ENCODE measurements at places on chromosomes 5 and 9.

DNA sequence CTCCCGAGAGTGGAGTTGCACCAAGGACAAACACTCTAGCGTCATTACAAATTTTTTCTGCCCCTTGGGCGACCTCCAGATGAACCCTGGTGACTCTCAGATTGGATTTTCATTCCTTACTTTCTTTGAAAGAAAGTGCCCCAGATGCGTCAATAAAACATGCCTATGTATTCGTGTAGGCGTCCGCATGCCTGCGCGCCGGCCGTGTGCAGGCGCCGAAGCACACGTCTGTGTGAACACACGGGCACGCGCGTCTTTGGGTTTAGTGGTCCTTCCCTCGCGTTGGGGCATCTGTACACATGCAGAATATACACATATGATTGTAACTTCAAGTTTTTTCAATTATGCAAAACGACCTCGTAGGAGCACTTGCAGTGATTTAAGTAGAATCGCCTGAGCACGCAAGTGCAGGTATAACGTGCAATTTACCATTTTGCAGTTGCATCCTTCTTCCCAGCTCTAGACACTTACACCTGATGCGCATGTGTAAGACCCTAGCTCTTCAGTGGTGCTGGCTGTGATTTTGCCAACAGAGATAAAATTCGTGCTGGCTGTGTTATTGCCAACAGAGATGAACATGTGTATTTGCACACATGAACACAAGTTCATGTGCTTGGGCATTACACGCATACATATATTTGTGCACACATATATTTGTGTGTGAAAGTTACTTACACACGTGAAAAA, 1.9 kb upstream of the LHX2 start:
- no peak for DNase-seq

DNA sequence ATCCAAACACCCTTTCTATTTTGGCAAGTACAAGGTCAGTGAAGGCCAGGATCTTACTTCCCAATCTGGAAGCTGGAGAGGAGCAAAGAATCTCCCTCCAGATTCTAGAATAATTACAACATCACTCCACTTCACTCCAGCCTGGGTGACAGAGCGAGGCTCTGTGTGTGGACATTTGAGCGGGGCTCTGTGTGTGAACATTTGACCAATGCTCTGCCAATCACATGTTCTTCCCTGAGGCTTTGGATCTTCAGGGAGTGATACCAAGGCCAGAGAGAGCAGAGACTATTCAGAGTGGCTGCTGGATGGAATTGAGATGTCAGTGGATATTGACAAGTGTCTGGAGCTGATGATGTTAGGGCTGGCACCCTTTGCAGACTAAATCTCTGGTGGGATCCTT, 24.7 kb upstream of the ANKRD34B start:
- DNase-seq = no peak

- DNase-seq = no peak
Measured at GRCh38 chr5:15932066-15932465, 247.5 kb downstream of the MARCHF11 start.

DNA sequence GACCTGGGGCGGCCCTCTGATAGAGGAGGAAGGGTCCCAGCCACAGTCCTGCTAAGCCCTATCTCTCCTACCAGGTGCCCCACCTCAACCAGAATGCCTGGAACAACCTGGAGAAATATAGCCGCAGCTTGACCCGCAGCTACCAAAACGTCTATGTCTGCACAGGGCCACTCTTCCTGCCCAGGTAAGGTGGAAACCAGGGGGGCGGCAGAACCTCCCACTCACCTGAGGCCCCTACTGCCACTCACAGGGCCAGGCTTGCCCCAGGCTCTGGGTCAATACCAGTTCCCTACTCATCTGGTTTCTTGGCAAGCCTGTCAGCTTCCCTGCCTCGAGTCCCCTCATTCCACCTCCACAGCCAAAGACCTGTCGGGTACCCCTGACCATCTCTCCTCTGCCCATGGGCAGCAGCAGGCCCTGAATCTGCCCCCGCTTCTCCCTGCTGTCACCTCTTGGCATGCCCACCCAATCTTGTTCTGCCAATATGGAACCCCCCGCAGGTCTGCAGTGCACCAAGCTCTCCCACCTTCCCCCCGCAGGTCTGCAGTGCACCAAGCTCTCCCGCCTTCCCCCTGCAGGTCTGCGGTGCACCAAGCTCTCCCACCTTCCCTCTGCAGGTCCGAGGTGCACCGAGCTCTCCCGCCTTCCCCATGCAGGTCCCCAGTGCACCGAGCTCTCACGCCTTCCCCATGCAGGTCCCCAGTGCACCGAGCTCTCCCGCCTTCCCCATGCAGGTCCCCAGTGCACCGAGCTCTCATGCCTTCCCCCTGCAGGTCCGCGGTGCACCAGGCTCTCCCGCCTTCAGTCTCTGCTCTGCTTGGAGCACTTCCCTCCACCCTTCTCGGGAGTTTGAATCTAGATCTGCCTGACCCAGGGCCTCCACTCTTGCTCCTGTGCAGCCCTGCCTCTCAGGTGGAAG, 2.6 kb downstream of the ENDOG start:
- no peak for DNase-seq

DNA sequence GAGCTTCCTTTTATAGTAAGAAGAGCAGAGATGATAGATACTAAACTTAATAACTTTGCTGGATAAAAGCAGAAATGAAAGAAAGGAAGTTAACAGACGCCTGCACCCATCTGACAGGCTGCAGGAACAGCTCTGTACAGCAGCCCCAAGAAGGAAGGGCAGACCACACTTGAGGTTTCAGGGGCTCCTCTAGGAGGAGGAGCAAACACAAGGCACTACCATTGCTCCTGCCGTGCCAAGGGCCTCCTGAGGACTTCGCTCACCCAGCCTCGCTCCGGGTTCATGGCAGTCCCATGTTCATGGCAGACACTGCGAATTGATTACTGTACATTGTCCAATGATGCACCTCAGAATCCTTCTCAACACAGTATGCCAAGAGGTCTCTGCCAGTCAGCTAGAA, 85.1 kb downstream of the AMBP start:
- DNase-seq = no peak

- DNase-seq = no peak
Measured at GRCh38 chr5:110686270-110686669, 40.2 kb downstream of the TMEM232 start.

- DNase-seq = no peak
Measured at GRCh38 chr9:570187-570586, 271.3 kb upstream of the DMRT1 start.

DNA sequence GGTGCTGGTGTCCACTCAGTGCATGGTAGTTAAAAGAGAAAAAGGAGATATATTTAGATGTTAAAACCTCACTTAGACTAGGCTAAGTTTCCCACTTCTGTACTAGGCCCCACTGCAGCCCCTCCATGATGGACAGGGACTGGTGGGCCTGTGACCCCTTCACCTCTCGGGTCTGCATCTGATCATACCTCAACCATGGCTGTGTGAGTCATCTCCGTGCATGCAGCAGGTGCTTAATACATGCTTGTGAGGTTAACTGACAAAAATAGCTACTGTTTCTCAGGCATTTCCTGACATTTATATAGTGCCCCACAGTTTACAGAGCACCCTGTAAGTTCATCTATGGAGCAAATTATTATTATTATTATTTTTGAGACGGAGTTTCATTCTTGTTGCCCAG, 8.4 kb upstream of the URM1 start:
- no peak for DNase-seq

DNA sequence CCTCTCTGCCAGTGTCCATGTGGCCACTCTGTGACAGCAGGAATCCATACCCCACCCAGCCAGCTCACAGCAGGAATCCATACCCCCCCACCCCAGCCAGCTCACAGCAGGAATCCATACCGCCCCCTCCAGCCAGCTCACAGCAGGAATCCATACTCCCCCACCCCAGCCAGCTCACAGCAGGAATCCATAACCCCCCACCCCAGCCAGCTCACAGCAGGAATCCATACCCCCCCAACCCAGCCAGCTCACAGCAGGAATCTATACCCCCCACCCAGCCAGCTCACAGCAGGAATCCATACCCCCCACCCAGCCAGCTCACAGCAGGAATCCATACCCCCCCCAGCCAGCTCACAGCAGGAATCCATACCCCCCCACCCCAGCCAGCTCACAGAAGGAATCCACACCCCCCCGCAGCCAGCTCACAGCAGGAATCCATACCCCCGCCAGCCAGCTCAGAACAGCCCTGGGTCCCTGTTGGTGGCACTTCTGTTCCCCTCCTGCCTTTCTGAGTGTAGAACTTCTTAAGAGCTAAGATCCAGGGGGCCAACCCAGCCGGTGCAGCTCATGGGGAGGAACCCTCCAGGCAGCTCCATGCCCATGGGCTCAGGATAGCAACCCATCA, 8.4 kb upstream of the RXRA start:
- no peak for DNase-seq

- DNase-seq = no peak
Measured at GRCh38 chr5:57262541-57262940, 88.7 kb downstream of the GPBP1 start.

- DNase-seq = no peak
Measured at GRCh38 chr5:114957384-114957783, 212.3 kb downstream of the TRIM36 start.

All from GM13977 (cell line).